ENCODE measurements at places on chromosomes 16 and 17.
A peak's percentile ranks its signal among the peaks of the same experiment; 100 is the strongest.

DNA sequence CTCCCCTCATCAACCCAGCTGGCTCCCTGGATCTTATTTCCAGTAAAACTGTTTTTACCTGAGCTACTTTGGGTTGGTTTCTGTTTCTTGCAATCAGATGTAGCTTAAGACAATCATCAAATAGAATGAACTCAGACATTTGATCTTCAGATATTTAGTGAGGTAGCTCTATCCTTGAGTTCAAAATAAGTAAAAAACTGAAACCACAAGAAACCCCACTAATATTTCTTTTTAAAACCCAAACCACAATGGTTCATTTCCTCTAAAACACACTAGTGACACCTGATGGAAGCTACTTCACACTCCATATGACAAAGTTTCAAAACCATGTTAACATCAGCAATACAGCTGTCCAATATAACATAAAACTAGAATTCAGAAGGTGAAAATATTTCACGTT lies 37.8 kb downstream of the CACNG1 start:
- no peak for DNase-seq

DNA sequence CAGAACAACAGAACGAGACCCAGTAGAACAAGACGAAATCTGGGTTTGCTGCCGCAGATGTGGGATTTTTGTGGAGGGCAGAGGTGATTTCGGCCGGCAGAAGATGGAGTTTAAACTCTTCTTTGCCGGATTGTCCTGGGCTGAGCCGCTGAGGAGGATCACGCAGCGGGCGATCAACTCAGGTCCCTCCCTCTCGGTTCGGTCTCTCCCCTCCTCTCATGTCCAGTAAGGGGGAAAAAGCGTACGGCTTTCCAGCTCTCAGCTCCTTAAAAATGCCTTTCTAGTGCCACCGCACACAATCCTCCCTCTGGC lies 2.5 kb downstream of the PHF12 start:
- DNase-seq: no peak

DNA sequence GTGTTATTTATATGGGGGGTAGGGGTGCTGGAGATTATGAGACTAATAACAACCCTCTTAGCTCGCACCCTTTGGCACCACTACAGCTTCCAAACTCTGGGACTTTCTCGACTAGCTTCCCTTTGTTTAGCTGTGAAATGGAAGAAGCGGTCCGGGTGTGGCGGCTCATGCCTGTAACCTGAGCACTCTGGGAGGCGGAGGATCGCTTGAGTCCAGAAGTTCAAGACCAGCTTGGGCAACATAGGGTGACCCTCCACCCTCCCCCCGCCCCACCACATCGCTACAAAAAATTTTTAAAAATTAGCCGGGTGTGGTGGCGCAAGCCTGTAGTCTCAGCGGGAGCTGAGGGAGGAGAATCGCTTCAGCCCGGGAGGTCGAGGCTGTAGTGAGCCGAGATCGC lies 814 bp upstream of the CDH3 start:
- DNase-seq: no peak

- no peak for DNase-seq
Measured at GRCh38 chr16:70657956-70658355, 11.6 kb downstream of the IL34 start.

DNA sequence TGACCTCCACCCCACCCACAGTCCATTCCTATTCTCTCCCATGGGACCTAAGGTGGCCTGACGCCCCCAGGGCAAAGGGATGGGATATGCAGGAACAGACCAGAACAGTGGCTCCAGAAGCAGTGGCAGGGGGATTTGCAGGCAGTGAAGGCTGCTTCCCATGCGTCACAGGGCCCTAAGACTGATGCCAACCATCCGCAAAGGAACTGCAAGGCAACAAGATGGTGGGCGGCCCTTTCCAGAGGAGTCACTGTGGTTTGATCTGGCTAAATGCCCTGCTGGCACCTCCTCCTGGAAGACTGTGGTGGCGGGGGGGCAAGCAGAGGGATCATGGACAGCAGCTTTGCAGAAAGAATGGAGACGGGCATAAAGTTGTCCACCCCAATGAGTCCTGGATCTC lies 4.4 kb upstream of the SLC39A11 start:
- peak; percentile 36 for DNase-seq

- no peak for DNase-seq
Measured at GRCh38 chr17:37720989-37721388, 23.9 kb downstream of the HNF1B start.

- no peak for DNase-seq
Measured at GRCh38 chr17:42310787-42311215, 22.5 kb downstream of the STAT5A start.

DNA sequence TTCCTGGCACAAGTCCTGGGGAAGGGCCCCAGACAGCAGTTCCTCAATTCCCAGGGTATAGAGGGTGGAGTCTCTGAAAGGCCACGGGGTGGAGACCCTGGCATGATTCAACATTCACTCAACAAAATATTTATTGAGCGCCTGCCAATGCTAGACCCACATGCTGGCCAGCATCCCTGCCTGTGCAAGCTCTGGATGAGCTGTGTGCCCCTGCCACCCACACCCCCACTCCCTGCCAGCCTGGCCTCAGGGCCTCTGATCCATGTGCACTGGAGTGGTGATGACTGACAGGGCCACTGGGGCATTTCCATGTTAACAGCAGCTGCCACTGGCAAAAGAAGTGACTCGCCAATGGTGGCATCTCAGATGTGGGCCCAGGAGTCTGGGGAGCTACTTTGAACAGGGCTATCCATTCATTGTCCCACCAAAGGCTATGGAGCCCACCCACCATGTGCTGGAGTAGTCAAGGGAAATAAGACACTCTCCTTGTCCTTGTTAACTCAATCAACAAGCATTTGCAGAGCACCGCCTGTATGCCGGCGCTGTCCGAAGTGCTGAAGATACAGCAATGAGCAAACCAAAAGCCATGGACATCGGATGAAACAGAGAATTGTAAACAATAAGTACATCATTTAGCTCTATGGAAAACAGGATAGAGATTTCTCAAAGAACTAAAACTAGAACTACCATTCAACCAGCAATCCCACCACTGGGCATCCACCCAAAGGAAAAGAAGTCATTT lies 3.0 kb upstream of the PRSS22 start:
- DNase-seq: peak; percentile 72

- DNase-seq: no peak
Measured at GRCh38 chr17:33366960-33367359, 73.9 kb upstream of the ASIC2 start.

GRCh38 chr16:67372664-67373063 lies 20.6 kb downstream of the TPPP3 start:
- no peak for DNase-seq

- DNase-seq: no peak
Measured at GRCh38 chr16:59394526-59394925, 660.4 kb upstream of the GOT2 start.

- no peak for DNase-seq
Measured at GRCh38 chr17:82400206-82400605, 17.9 kb upstream of the HEXD start.

DNA sequence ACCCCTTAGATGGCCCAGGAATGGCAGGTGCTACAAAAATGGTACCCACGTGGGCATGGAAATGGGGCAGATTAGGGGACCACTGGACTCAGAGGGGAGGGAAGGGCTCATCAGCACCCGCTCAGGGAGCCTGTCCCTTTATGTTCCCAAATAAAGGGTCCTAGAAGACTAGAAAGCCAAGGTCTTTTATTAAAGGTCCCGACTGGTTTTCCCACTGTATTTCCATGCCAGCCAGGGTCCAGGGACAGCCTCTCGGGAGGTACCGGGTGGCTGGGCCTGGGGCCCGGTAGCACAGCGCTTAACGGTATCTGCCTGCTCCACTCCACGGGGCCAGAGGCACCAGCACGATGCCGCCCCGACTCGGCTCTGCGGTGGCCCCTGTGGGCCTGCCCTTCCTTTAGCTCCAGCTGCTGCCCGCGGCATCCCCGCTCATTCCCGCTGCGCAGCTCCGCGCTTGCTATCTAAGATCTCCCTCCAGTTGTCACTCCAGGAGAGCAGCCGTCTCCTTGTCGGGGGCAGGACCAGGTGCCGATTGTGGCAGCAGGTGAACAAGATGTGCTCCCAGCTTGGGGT lies 1.4 kb downstream of the NT5C start:
- no peak for DNase-seq

GRCh38 chr16:69926241-69926640 lies 24.9 kb upstream of the CLEC18A start:
- no peak for DNase-seq

DNA sequence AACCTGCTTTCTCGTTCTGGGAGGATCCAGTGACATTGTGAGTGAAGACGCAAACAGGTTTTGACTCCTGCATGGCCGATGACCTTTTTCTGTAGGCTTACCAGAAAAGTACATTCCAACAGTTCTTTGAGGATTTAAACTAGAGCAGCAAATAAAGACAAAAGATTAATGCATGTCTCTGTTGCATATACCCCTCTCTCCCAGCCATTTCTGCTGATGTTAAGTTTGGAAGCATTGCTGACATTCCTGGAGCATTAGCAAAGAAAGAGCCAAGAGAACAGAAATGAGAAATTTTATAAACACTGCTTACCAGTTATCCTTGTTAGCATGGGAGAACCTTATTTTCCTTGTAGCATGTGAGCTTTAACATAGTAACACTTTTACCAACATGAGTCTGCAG lies 49.3 kb downstream of the SIAH1 start:
- no peak for DNase-seq

DNA sequence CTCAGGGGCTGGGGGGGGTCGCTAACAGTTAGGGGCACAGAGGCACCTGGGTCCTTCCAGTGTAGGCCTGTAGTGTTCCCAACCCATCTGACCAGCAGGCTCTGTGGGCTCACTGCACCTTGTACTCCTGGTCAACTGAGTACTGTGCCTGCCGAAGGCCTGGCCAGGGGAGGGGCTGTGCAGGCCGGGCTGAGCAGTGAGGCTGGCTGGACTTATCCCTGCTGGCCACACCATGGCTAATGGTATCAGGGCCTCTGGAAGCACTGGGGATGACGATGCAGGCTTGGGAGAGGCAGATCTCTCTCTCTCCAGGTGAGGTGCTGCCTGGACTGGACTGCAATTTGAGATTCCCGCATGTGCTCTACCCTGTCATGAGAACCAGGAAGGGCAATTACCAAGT lies 58.9 kb upstream of the SDK2 start:
- no peak for DNase-seq

DNA sequence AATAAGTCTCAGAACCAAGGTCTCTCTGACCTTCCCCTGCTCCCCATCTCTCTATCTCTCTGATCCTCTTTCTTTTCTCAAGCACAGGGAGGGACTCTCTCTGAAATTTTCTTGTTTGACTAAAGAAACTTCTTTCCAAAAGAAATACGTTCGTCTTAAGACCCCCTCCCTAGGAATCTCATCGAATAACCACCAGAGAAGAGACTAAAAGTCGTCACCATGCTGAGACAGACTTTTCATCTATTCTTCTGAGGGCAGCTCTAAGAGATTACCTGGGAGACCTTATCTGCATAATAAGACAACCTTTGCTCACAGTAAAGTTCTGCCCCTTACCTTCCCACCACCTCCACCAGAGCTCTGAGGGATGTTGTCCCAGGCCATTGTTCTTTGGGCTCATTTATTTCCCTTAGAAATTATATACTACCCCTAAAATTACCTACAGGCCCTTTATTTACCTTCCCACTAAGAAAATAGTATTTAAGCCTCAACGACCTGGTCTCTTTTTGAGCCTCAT lies 133.7 kb upstream of the EEF2KMT start:
- no peak for DNase-seq

- DNase-seq: no peak
Measured at GRCh38 chr17:35555691-35556090, 4.9 kb downstream of the SLFN14 start.

DNA sequence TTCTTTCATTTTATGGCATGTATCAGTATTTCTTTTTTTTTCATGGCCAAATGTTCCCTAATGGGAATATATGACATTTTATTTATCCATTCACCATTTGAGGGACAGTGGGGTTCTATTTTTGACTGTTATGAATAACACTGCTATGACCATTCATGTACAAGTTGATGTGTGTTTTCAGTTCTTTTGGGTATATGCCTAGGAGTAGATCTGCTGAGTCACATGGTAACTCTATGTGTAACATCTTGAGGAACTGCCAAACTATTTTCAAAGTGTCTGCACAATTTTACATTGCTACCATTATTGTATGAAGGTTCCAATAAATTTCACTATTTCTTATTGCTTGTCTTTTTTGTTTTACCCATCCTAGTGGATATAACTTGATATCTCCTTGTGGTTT lies 223.0 kb downstream of the TANC2 start:
- peak; percentile 17 for DNase-seq

DNA sequence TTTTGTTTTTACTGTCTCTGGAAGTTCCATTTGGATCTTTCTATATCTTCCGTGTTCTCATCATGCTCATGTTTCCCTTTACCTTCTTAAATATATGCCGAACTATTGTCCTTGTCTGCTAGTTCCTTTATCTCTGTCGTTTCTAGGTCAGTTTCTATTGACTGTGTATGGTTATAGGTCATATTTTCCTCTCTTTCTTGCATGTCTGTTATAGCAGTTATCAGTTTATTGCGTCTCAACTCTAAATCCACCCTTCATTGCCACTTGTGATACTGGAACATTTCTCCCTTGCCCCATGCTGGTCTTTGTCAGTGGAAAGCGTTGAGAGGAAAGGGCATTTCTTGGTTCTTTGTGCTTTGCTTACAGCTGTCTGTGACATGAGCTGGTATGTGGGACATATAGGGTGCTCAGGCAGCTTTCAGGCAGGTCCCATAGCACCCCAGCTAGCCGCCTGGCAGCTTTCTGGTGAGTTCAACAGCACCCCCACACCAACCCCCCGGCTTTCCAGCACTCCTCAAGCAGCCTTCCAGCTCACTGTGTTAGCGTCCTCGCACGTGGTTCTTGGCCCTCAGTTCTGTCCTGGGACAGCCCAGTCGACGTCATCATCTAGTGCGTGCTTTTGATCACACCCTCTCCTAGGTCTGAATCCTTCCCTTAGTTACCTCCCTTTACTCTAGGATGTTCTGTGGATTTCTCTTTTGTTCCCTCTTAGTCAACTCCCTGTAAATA lies 15.4 kb upstream of the DNASE1 start:
- DNase-seq: no peak

GRCh38 chr17:67326440-67326839 lies 39.9 kb downstream of the PSMD12 start:
- no peak for DNase-seq

- no peak for DNase-seq
Measured at GRCh38 chr17:81870981-81871386, at the start of gene ARHGDIA. ARHGDIA (minus strand) TSS chr17:81871337; CDS start chr17:81869930, 1,407 bp downstream.

DNA sequence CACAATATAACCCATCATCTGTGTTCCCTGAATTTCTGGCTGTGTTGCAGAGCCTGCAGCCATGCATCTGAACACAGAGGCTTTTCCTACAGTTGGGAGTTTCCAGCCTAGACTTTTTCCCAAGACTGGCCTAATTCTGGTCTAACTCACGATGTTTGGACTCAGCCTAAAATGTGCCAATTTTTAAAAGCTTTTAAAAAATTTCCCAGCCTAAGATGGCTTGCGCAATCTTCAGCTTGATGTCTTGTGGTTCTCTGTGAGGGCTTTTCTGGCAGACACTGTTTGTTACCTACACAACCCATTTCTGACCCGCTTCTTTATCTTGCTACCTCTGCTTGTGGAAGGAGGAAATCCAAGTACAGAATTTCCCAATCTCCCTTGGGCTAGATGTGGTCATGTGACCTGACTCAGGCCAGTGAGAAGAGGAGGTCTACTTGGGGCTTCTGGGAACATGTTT lies 72.7 kb upstream of the GAS7 start:
- DNase-seq: no peak
